ENCODE measurements at places on chromosomes 12 and 14.
A peak's percentile ranks its signal among the peaks of the same experiment; 100 is the strongest.

DNA sequence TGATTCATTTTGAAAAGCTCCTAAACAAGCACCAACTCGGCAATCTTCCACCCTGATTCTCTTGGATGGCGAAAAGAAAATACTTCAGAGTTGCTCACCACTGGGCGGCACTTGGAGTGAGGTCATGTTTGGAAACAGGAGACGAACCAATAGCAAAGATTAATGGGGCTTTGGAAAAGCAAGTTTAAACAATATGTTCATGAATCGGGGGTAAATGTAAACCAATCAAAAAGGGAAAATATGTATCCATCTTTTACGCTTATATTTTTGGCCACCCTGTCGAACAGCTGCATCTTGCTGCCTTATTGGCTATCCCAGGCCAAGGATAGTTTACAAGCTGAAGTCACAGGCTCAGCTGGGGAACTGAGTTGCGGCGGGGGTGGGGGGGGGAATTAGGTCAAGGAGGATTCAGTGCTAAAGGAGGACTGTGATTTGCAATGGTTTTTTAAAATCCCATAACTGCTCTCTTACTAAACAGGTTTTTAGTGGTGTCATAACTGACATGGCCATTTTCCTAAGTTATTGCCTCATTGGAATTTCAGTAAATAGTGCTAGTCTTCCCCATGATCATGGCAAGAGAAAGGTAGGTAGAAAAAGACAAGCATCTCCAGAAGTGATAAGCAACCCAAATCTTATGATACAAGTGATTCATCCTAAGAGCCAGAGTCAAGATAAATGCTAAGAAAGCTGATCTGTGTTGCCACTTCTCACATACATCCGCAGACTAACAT lies 210.6 kb downstream of the PHLDA1 start:
- DNase-seq: no peak

GRCh38 chr12:3728686-3729085 lies 24.2 kb downstream of the CRACR2A start:
- peak; percentile 79 for DNase-seq

GRCh38 chr12:47718531-47718930 lies 6.8 kb downstream of the ENDOU start:
- DNase-seq: no peak

DNA sequence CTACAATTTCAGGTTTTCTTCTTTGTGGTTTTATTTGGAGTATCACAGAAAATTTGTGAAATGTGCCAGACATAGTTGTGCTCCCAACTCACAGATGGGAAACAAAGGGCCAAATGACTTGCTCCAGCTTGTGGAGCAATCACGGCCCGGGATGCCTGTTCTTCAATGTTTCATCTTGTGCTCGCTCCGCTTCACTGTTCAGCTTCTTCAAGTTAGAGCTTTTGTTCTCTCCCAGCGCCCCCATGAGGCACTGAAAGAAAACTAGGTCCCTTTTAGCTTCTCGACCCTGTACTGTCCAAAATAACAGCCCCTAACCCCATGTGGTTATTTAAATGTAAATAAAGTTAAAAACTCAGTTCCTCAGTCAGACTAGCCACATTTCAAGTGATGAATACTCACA lies 187.9 kb upstream of the STXBP6 start:
- DNase-seq: peak; percentile 5

DNA sequence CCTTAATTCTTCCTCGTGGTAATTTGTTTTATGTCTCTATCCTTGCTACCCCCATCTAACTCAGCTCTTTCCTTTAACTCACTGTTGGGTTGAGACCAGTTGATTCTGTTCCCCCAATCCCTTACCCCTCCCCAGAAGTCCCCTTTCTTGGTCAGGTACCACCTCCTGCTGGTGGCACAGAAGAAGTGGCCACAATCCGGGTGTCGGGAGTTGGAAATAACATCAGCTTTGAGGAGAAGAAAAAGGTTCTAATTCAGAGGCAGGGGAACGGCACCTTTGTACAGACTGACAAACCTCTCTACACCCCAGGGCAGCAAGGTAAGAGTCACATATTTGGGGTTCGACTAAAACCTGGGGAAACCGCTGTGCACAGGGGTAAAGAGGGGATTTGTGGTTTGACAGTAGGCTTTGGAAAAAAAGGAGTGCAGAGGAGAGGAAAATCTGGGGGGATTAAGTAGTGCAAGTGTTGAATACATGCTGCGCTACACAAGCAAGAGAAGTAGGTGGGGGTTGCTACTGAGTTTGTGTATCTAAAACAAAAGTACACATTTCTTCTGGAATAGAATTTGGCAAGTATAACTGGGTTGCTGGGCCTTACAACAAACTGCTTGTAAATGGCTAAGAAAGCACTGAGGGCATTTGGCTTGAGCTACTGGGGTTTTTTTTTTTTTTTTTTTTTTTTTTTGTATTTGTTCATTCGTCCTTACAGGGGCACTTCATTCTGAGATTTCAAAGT lies 1.3 kb downstream of the A2ML1 start:
- peak; percentile 64 for DNase-seq

DNA sequence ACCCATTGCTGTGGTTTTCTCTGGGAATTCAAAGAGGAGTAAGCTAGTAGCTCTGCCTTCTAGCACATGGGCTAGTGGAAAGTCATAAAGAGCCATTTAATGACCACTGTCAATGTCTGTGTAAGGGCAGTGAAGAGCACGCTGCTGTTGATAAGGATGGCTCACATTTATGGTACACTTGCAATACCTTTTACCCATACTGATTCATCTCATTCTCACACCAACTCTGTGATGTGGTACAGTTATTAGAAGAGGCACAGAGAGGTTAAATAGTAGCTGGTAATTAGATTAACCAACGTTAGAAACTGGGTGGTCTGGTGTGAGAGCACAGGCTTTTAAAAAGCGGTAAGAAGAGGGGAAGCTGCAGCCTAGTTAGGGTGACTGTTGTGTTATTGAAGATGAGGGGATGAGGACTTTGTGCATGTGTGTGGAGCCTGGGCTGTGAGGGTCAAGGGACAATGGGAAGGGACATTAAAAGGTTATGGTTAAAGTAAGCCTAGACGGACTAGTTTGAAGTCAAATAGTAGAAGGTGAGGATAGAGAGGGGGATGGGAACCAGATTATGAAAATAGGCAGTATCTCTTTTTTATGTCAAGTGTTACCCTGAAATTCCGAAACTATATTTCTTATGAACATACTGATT lies 25.2 kb downstream of the RASSF3 start:
- no peak for DNase-seq

DNA sequence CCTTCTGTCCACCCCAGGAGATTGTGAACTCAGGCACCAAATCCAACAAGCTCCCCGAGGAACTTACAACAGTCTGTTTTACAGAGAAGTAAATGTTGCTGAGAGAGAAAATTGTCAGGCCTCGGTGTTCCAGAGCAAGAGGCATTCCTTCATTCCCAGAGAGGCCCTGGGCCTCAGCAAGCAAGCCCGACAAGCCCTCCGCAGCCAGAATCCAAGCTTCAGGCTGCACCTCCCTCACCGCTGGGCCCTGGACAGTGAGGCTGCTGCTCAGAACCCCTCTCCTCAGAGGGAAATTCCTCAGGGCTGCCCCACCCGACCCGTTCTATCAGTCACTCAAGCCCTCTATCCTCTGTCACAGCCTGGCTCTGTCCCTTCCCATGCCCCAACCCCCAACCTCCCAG lies 56.4 kb downstream of the ZFP36L1 start:
- no peak for DNase-seq

GRCh38 chr14:21768116-21768874 lies 94.7 kb upstream of the OR4E1 start:
- peak; percentile 65 for DNase-seq

DNA sequence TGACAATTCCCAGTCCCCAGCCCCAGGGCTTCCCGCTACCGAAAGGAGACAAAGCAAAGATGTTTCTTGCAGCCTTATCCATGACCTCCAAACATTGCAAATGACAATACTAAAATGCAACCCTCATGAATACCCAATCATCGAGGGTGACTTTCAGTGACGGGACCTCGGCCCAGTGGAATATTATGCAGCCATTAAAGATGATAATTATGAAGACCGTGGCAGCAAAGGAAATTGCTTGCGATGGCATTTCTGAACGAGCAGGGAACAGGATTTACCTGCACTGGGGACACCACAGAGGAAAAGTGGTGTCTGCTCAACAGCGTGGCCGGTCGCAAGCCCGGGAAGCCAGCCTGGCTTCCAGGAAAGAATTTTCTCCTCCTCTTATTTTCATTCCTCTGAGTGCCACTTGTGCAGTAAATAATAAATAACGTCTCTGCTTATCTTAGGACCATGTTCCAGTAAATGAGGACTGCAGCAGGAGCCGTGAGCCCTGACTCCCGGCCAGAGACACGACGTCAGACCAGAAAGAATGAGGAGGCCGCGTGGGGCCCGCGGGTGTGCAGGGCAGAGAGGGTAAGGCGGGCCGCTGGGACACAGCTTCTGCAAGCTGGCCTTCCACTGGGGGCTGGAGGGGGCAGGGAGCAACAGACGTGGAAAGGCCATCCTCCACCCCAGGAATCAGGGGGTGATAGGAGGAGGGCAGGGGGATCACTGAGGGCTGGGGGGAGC lies 6.6 kb downstream of the C14orf180 start:
- no peak for DNase-seq

DNA sequence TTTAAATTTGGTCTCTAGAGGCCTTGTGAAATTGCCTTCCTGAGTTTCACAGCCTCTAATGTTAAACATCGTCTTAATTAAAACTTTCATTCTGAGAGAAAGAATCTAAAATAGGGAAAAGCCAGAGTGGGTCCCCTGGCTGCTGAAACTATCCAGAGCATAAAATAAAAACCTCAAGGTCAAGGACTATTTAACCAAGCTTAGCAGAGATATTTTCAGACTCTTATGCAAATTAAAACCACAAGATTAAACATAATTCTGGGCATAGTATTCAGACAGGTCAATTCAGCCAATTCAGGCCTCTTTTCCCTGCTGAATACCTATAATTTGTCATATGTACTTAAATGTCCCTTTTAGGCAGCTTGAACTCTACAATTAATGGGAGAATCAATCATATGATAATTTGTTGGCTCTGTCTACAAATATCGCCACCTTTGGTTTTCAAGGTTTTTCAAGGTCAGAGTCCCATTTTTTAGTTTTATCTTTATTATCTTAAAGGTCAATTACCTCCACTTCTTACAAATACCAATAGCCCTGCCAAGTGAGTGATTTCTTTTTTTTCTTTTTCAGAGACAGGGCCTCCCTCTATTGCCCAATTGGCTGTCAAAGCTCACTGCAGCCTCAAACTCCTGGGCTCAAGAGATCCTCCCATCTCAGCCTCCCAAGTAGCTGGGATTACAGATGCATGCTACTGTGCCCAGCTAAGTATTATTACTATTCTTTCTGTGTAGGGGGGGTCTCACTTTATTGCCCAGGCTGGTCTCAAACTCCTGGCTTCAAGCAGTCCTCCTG lies 257.1 kb downstream of the PHLDA1 start:
- DNase-seq: no peak

- no peak for DNase-seq
Observed at GRCh38 chr12:93762912-93763553, 85.9 kb downstream of the CRADD start.

GRCh38 chr14:32027255-32027939 lies 49.7 kb upstream of the ARHGAP5 start:
- DNase-seq: no peak

DNA sequence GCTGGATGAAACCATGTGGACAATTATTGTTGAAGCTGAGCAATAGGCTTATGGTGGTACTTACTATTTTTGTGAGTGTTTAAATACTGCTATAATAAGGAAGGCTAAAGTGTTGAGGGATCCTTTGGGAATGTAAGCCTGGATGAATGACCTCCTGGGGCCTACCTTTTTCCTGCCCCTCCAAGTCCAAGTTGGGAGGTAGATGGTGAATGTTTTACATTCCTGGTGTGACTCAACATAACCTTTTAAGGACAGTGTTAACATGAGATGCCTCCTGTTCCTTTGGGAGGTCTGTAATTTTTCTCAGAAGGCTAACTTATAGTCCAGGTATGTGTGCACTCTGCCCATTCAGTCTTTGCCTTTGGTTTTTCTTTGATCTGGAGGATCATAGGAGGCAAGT lies 315.9 kb downstream of the NRXN3 start:
- no peak for DNase-seq

DNA sequence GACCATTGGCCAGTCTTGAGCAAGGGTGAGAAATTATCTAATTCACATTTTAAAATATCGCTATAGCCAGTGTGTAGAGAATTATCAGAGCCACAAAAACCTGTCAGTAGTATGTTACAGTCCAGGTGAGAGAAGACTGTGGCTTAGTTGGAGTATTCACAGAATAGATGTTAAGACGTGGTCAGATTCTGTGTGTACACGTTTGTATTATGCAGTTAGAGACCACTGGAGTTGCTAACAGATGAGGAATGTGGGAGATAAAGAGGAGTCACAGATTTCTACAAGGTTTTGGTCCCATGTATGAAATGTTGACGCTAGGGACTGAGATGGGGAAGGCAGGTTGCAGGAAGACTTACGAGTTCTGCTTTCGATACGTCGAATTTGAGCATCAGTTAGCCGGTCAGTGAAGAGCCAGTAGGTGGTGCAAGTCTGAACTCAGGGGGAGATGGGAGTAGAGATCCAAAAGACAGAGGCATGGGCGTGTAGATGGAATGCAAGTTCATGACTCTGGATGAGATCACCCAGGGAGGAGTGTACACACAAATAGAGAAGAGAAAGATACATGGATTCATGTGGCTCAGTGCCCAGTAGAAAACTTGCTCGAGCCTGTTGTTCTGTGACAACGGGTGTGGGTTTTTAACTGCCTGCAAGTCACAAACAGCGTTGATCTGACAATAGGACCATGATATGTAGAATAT lies 114.8 kb upstream of the FLRT2 start:
- no peak for DNase-seq

- no peak for DNase-seq
Observed at GRCh38 chr12:6699989-6700645, 498 bp downstream of the PIANP start.

DNA sequence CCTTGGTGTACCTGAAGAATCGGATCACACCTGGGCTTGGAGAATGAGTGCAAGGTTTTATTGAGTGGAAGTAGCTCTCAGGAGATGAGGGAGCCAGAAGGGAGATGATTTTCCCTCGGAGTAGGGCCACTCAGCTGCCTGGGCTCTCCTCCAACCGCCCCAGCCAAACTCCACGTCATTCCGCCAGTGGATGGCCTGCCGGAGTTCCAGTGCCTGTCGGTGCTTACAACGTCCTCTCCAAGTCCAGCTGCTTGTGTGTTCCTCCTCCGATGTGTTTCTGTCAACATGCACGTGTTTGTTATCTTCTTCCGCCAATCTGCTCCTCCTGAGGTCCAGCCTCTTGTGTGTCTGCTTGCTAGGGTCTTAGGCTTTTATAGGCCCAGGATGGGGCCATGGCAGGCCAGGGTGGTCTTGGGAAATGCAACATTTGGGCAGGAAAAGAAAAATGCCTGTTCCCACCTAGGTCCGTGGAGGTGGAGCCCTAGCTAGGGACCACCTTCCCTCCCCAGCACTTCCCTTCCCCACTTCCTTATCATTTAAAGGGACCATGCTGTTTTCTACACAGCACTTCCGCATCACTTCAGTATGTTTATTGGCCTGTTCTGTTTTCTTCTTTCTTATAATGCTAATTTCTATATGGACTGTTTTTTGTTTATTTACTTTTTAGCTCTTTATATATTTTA lies 343.2 kb downstream of the PDZRN4 start:
- DNase-seq: no peak

- DNase-seq: no peak
Observed at GRCh38 chr12:124381456-124382296, 86.8 kb downstream of the RFLNA start.

- peak; percentile 66 for DNase-seq
Observed at GRCh38 chr14:94548999-94549985, 11.9 kb upstream of the SERPINA4 start.

- peak; percentile 82 for DNase-seq
Observed at GRCh38 chr12:15220915-15221885, at the start of gene RERG. Gene RERG (minus strand): TSS chr12:15221417. CDS start chr12:15217489, 3,928 bp downstream.

- no peak for DNase-seq
Observed at GRCh38 chr12:58487255-58487654, 433.0 kb downstream of the LRIG3 start.

Measured in hematopoietic multipotent progenitor cell treated with erythropoietin and hydrocortisone succinate and interleukin-3 and kit ligand, for 6 days (in vitro differentiated cells).